ENCODE measurements at places on chromosomes 5 and 9.

DNA sequence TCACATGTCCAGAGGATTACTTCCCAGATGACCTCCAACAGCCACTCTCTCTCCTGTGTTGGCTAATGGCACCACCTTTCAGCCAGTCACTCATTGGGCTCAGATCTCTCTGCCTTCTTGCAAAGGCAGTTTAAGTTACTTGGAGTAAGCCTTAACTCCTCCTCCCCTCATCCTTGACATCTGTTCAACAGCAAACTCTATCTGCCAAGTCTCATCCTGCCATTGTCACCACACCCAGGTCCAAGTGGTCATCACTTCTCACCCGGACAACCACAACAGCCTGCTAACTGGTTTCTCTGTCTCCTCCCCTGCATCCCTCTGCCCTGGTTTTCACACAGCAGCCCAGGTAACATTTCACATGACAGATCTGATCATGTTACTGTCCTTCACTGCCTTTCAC is 58.5 kb downstream of the DCP2 start:
- no peak for DNase-seq

DNA sequence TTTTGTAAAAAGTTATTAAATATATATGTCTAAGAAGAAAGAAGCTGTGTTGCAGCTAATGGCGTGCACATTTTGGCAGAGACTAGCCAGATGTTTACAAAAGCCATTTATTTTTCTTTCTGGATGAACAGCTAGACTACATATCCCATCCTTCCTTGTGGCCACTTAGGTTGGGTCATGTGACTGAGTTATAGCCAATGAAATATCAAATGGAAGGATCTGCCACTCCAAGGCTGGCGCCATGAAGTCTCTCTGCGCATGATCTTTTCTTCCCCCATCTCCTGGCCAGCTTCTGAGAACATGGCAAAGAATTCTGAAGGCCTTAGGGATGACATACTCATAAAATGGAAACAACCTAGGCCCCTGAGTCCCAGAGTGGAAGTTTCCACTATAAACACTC is 244.2 kb upstream of the DAB2 start:
- DNase-seq: no peak

DNA sequence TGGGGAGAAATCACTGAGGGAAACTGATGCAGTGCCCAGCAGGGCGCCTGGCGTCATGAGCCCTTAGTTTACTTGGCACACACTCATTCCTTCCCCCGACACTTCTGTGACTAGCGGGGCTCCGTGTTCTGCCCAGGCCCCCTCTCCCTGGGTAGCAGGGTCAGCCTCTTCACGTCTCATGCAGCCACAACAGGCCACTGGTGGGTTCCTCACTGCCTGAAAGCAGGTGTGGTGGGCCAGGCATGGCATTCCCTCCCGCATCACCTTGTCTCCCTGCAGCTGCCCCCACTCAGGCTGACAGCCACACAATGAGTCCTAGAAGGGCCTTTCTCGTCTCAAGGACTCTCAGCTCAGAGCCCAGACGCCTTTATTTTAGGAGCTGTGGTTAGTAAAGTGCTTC is 51.1 kb upstream of the CPLX2 start:
- no peak for DNase-seq

GRCh38 chr9:30235564-30235963 is 2148.9 kb upstream of the ACO1 start:
- DNase-seq: no peak

GRCh38 chr9:2623288-2624050 is 1.9 kb downstream of the VLDLR start:
- no peak for DNase-seq

GRCh38 chr5:51385216-51385615 is 2.0 kb downstream of the ISL1 start:
- DNase-seq: no peak

DNA sequence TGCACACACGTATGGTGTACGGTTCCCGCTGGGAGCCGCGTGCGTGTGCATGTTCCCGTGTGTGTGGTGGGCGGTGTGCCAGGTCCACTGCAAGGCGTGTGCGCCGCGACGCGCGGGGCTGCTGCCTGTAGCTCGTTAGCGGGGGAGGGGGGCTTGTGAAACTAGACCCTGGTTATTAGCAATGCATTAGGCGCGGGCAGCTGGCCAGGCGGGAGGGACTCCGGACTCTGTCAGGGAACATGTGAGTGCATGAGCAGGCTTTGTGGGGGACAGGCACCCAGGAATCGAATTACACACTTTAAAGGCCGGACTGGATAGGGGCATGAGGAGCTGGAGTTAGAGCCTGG is 32.2 kb upstream of the ENHO start:
- no peak for DNase-seq

GRCh38 chr9:71037521-71037920 is 83.9 kb downstream of the TRPM3 start:
- no peak for DNase-seq

DNA sequence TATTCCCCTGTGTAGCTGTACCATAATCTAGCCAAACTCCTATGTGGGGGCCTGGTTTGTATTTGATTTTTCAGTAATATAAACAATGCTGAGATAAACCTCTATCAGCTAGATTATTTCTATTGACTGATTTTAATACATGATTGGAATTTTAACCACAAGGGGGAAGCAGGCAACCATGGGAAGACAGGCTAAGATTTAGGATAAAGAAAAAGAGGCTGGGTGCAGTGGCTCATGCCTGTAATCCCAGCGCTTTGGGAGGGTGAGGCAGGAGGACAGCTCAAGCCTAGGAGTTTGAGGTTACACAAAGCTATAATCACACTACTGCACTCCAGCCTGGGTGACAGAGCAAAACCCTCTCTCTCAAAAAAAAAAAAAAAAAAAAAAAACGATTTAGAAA is 18.1 kb upstream of the GPX3 start:
- DNase-seq: no peak

GRCh38 chr5:34600118-34600493 is 56.0 kb upstream of the RAI14 start:
- DNase-seq: no peak

DNA sequence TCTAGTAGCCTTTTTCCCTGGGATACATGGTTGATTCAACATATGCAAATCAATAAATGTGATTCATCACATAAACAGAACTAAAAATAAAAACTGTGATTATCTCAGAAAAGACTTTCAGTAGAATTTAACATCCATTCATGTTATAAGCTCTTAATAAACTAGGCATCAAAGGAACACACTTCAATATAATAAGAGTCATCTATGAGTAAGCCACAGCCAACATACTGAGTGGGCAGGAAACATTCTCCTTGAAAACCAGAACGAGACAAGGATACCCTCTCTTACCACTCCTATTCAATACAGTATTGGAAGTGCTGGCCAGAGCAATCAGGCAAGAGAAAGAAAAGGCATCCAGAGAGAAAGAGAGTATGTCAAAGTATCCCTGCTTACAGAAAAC is 239.9 kb downstream of the ATPSCKMT start:
- no peak for DNase-seq

DNA sequence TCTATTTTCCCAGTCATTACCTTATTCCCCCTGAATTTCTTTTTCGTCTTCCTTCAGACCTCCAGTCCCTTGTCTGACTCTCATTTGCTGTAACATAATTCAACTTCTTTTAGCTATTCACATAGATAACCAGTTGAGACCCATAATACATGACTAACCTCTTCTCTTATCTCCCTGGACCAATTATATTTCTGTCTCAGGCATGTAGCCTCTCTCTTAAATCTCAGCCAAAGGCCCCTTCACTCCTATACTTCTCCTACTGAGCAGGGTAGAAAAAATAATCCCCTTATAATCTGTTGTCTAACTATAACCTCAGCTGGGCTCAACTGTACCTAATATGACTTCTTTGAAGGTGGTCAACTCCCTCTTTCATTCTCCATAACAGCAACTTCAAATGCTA is 20.9 kb downstream of the RANBP6 start:
- no peak for DNase-seq

GRCh38 chr5:163564321-163564938 is 59.0 kb downstream of the MAT2B start:
- DNase-seq: peak; percentile 67

DNA sequence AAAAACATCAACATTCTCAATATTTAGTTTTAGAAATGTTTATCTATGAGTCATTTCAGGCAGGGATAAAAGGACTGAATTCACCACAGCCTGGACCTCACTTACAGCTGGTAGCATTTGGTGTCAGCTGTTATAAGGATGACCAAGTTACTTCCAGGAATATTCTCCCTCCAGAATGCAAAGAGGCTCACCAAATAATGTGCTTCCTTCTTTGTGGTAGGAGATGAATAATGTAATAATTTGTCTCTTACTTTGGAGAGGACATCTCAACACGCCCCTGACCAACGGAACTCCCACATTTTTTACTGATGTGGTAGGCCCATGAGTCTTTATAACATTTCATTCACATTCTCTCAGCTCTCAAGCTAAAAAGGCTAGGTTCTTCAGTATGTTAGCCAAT is 825.9 kb upstream of the GRAMD2B start:
- DNase-seq: no peak

GRCh38 chr9:100125910-100126309 is 26.9 kb downstream of the INVS start:
- no peak for DNase-seq

DNA sequence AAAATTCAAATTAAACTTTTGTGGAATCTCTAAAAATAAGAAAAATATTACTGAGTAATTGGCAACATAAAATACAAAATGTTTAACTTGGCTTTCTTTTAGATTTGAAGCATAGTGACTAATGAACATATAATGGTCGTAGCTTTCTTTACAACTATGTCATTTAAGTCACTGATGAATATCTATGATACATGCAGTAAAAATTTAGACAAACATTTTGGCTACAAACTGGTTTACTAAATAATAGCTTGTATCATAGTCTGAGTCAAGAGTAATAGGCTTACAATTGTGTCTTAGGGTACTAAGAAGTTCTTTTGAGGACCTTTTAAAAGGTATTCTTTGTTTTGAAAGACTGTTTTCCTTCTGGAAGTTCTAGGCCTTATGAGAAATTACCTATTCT is 2.0 kb upstream of the APC start:
- no peak for DNase-seq

GRCh38 chr5:116571568-116572349 is 2.9 kb downstream of the SEMA6A start:
- no peak for DNase-seq

DNA sequence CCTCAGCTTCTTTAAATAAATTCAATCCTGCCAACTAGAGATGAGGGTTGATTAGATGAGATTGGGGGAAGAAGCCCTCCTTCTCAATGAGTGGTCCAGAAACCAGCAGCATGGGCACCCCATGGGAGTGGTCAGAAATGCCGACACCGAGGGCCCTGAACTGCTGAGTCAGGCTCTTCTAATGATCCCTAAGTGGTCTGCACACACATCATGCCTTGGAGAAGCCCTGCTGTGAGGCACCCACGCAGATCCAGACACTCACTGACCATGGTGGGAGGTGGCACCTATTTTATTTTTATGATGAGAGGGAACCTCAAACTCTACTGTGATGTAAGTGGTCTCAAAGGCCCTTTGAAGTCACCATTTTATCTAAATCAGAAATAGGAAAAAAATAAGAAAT is 72.3 kb upstream of the BOD1 start:
- DNase-seq: no peak

- peak; percentile 78 for DNase-seq
Measured at GRCh38 chr9:132768932-132769905, 99.0 kb downstream of the GTF3C4 start.

- DNase-seq: no peak
Measured at GRCh38 chr5:168654211-168654721, 75.1 kb upstream of the PANK3 start.

DNA sequence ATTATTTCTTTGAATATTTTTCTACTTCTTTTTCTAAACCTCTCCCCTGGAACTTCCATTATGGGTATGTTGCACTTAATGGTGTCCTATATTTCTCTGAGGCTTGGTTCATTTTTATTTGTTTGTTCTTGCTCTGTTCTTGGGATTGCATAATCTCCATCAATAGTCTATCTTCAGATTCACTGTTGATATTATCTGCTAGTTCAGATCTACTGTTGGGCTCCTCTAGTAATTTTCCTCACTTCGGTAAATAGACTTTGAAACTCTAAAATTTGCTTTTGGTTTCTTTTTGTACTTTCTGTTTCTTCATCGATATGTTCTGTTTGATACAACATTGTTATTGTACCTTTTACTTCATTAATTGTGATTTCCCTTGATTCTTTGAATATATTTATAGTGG is 76.3 kb downstream of the MTREX start:
- no peak for DNase-seq

DNA sequence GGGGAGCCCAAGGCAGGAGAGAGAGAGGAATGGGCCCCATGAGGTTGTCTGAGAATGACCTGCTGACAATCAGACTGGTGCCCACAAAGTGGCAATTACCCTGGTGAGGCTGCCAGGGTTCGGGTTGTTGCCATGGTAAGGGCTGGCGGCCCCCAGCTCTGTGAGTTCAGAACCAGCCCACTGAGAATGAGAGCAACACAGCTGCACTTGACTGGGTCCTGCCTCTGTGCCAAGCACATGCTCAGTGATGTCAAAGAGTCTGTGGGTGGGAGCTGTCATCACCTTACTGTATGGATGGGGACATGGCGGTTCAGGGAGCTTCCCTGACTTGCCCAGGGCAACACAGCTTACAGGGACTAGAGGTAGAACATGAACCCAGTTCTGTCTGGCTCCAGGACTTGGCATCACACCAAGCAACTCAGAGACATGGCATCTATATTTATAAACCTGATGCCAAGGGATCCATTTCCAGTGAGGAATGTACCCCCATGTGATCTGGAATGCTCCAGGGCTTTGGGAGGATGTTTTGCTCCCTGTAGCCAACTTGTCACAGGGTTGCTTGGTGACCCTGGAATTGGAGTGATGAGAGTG is 38.2 kb upstream of the TEX48 start:
- DNase-seq: no peak

DNA sequence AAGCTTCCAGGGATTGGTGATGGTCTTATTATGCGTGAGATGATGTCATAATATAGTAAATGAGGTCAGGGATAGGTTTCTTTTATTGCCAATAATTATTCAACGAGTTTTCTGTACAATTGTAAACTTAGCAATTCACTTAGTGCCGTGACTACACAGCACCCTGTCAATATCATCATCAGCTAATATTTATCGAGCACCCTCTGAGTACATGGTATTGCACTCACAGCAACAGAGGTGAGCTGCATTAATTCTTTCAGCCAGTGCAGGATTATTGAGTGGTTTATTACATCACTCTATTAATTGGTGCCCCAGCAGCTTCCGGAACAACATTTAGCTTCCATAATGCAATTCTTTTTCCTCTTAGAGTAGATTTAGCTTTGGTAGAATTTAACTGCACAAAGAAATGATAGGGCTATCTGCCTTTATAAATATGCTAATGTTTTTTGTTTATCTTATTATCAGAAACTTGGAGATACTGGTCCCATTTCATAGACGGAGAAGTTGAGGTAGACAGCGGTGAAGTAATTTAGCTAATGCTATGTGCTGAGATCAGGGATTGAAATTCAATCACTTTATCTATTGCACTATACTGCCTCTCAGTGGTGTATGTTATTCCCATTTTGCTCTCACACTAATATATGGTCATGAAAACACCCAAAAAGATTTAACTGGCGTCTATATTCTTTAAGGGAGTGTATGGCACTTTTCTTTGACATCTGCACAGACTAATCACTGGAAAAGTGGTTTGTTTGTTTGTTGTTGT is 726.1 kb upstream of the WWC1 start:
- no peak for DNase-seq

Data from CD4-positive, alpha-beta T cell treated with Interleukin-12 subunit alpha and Interleukin-12 subunit beta, for 1 hour (primary cell).